Smooth muscle cell of the umbilical artery (primary cell): ENCODE measurements at places on chromosomes 6 and 20. TPM values are rescaled to one million over a fixed set of nuclear protein-coding genes. Genes with fewer than 3 reads are reported as not detected.

PTCRA gene
- total RNA-seq = not detected in 2 replicates

TRIM10 gene
- total RNA-seq = not detected in 2 replicates

RPS18 gene
- total RNA-seq = 1,202 and 4,104 TPM in 2 replicates

THBS2 gene
- total RNA-seq = 1,449 and 1,500 TPM in 2 replicates

MICB gene
- 6.5 and 9.6 TPM in 2 replicates for total RNA-seq

AVP gene
- not detected in 2 replicates for total RNA-seq

C6orf58 gene
- total RNA-seq = 0.14 TPM in 1 of 2 replicates, not detected in the other
